Activated gamma-delta T cell treated with anti-CD3 and anti-CD28 coated beads, Interleukin-2, amount 50 U/mL, for 16 hours (primary cell): ENCODE measurements at places on chromosomes 13 and 19.
A peak's percentile ranks its signal among the peaks of the same experiment; 100 is the strongest.

- DNase-seq = no peak
These were observed 60.8 kb downstream of the TBC1D4 start for GRCh38 chr13:75421133-75421532.

- no peak for DNase-seq
These were observed 5.7 kb upstream of the RPL21 start for GRCh38 chr13:27245610-27246009.

GRCh38 chr13:84466461-84466860, 584.2 kb upstream of the SLITRK1 start:
- no peak for DNase-seq

- no peak for DNase-seq
These were observed 40.5 kb downstream of the EFNB2 start for GRCh38 chr13:106494936-106495335.

DNA sequence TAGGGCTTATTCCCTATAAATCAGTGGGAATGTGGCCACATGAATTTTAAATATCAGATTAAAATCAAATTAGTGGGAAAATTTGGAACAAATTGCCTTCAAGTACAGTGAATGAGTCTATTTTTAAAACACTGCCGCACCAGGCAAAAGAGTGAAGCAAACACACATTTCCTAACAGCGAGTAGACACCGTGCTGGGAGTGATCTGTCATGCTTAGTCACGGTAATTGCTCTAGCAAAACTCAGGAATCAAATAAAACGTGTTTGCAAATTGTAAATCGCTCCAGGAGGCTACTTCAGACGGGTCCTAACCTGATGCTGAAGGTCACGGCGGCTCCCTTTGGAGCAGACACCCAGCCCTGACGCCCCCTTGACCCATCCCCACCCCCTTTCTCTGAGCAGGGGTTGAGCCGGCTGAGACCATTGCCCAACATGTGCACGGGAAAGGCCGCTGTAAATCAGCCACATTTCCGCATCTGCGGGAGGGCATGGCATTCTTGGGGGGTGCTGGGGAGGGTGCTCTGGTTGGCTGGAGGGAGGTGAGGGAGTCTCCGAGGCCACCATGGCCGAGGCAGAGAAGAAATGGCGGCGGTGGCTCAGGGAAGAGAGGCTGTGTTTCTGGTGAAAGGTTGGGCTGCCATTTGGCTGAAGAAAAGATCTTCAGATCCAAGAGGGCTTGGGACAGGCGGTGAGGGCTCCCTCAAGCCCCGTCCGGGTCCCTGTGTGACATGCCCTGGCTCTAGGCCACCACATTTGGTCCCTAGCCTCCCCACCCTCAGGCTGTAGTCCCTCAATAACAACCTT, 8.9 kb downstream of the CEBPA start:
- DNase-seq = no peak

DNA sequence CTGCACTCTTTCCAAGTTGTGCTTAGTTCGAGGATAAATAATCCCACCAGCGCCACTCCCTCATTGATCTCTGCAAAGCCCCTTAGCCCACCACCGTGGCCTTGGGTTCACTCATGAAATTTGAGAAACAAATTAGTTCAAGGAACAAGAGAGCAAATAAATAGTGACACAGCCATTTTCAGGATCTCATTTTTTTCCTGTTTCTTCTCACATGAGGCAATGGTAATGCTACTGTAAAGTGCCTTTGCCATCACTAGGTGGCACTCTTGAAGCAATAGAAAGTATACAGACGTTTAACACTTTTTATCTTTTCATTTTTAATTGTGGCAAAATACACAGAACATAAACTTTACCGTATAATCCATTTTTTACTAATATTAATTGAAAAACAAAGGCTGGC, 76.8 kb upstream of the ZNF835 start:
- no peak for DNase-seq

DNA sequence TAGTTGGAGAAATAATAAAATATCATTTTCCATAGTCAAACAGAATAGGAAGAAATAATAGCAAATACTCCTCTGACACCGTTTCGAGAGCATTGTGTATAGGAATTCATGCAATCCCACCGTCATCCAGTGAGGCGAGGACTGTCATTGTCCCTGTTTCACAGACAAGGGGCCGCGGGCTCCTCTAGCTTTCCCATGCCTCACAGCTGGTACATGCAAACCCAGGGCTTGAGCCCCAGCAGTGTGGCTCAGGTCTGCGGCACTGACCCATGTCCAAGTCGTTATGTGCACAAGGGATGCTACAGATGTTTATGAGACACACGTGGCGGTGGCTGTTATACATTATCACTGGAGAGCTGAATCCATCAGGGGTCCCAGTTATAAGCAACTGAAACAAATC, 18.5 kb upstream of the ATP11A start:
- no peak for DNase-seq

DNA sequence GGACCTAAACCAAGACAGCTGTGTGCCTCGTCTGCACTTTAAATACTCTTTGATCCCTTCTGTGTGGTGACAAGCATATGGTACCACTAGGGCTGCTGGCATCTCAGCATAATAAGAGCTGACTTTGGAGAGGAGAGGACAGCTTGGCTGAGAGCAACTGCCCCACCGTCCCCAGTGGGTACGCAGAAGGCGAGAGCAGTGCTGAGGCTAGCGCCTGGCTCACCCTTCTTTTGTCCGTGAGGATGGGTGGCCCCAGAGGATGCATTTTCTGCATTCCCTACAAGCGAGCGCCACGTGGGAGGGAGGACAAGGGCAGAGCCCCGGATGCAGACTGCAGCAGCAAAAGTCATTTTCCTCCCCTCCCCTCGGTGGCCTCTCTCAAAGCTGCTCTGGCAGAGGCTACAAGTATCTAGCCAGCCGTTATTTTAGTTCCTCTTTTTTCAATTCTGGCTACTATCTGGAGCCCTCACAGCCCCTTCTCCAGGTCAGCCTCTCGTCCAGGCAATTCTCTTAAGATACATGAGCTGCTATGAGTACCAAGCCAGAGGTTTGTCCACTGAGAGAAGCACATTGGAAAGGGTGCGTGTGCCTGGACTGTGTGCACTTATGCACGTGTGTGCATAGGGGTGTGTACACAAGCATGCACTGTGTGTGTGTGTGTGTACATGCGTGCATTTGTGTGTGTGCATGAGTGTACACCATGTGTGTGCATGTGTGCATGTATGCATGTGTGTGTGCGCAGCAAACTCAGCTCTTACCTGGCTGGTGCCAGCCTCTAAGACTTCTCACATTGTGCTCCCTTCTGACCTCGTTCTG, 51.3 kb downstream of the RAB20 start:
- DNase-seq = no peak

GRCh38 chr13:30576528-30576927, 41.2 kb upstream of the USPL1 start:
- peak; percentile 16 for DNase-seq

GRCh38 chr13:31947506-31947905, 84.1 kb upstream of the FRY start:
- no peak for DNase-seq

- DNase-seq = no peak
These were observed 2.7 kb upstream of the CEBPA start for GRCh38 chr19:33304760-33305647.

- no peak for DNase-seq
These were observed 143.3 kb downstream of the DCLK1 start for GRCh38 chr13:35987572-35988513.

DNA sequence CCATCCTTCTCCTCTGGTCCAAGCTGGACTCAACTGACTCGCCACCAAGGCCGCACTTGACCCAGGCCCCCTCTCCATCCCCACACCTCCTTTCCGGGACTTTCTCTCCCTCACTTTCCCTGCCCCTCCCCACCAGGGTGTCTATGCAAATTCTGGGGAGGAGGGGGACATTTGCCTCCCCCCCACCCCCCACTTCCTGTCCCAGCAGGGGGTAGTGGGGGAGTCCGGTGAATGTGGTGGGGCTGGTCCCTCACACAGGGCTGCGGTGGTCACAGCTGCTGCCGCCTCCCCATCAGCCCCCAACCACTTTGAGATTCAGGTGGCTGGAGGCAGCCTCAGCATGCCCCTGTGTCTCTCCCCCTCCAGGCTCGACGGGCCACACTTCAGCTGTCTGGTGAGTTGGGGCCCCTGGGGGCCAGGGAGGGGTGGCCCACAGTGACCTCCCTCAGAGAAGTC, 870 bp downstream of the SPIB start:
- DNase-seq = no peak

DNA sequence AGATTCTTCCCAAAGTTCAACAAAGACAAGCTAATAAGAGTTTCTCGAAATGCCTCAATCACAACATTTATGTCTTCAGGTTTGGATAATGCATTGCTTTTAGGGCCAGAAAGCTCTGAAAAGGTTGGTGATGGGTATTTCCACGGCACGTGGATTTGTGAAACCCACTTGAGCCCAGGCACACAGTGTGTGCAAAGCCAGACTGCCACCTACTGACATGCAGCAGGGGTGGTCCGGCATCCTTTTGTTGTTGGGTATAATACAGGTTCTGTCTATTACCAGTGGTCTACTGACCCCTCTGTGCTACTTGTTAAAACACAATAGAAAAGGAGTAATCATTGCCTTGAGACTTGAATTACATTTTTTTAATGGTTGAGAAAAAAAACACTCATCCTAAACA, 225.6 kb downstream of the RAP2A start:
- DNase-seq = no peak

DNA sequence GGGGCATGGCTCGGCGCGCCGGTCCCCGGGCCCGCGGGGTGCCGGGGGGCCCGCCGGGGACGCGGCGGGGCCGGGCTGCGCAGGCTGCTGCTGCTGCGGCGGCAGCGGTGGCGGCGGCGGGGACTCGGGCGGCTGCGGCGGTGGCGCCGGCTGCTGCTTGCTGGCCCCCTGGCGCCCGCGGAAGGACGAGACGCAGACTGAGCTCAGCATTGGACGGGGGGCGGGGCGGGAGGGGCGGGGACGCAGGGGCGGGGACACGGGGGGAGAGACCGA, 368 bp downstream of the KCNC3 start:
- no peak for DNase-seq

DNA sequence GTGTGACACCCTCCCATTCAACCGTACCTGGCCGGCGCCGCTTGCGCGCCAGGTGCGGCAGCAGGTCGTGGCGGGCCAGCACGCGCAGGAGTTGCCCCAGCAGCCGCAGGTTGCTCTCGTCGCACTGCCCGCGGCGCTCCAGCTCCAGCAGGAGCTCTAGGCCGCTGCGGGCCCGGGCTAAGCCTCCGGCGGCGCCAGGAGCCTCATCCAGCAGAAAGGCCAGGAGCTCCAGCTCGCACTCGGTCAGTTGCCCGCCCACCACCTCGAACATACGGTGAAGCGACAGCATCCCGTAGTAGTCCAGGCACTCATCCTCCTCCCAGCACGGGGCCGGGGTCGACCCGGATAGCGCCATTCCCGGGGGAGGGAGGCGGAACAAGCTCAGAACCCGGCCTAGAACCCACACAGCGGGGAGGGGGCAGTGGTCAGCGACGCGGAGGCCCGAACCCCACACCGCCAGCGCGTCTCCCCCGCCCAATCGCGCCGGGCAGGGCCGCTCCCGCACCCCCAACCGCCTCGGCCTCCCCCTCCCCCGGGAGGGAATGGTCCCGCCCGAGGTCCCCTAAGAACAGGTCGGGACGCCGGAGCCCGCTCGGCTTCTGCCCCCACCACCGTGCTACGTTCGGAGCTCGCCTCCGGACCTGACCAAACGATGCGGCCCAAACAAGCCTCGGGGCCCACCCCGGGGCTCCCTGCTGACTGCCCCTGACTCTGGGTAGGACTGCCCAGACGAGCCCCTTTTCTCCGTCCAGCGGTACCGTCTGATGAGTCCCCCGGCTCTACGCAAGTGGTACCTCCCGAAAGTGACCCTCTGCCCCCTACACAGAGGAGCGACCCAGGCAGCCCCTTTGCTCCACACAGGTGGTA, 591 bp downstream of the DEDD2 start:
- DNase-seq = no peak

DNA sequence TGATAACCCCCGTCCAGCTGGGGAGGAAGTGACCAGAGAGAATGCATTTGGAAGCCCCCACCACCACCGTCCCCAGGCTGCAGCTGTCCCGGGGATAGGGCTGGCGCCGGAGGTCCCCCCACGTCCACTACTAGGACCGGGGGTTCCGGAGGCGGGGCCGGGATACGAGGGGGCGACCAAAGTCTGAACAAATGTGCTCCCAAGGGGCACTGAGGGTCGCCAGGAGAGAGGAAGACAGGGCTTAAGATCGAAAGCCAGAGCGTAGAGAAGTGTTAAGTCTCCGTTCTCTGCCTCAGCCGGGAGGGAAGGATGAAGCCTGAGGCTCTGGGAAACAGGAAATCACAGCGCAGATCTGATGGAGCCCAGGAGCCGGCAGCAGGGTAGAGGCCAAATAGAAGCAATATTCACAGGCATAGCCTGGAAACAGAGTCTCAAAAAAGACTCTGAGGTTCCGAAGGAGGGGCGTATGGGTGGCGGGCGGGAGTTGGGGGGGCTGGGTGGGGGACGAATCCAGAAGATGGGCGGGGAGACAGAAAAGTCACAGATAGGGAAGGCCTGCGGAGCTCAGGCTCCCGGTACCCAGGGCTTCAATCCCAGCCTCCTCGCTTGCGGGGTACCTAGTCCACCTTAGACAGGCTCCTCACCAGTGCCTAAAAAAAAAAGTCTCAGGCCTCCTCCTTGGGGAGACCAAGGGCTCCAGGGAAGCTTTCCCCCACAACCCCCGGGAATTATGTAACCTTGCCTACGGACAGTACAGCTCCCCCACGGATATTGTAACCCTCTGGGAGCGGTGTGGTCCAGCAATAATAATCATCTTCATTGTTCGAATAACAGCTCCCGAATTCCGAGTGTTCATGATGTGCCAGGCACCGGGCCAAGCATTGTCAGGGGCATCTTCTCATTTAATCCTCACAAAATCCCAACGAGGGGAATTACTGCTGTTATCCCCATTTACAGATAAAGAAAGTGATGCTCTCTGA, 1.1 kb upstream of the ERF start:
- DNase-seq = no peak

GRCh38 chr13:101623470-101624209, 171.2 kb downstream of the ITGBL1 start:
- DNase-seq = no peak

- DNase-seq = no peak
These were observed 5.2 kb downstream of the PRMT1 start for GRCh38 chr19:49682274-49682673.

GRCh38 chr13:31790992-31791391, 51.7 kb downstream of the RXFP2 start:
- DNase-seq = no peak

DNA sequence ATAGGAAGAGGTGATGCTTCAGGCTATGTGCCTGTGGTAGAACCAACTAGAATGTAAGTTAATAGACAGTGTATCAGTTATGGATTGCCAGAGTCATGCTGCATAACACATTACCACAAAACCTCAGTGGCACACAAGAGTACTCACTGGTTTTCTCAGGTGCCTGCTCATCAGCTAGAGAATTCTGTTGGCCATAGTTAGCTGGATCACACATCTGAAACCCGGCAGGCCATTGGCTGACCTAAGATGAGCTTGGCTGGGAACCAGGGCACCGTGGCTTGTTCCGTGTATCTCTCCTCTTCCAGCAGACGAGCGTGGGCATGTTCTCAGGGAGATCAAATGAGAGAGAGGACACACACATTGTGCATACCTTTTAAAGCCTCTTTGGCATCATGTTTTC, 76.7 kb downstream of the TEX26 start:
- DNase-seq = no peak

DNA sequence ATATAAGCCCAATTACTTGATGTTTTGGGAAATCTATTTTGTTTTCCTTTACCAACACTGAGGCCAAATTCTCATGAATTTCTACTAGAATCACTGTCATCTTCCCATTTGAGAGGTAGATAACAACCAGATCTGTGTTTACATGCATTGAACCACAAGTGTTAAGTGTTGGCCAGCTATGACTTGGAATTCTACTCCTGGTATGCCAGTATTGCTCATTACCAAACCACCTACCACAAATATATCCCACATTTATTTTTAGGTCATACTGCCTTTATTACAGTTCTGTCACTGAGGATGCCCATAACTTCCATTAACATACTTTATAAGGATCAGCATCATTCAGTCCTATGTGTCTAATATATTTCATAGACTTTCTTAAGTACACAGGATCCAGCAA, 328.9 kb downstream of the DIAPH3 start:
- no peak for DNase-seq
